Thoracic aorta (tissue), 2 donors: ENCODE measurements at places on chromosomes 16 and 17. TPM values are rescaled to one million over a fixed set of nuclear protein-coding genes. Genes with fewer than 3 reads are reported as not detected.

DNA sequence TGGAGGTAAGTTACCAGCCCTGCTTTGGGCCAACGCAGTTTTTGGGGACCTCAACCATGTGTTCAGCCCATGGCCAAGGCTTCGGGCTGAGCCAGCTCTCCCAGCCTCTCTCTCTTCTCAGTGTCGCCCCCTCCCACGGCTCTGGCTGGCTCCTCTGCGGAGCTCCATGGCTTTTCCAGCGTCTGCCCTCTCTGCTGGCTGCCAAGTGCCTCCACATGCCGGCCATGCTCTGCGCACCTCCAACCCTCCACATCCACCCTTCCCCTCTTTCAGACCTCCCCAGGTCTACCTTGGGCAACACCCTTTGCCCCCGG is 23.2 kb downstream of the COTL1 start:
- H3K4me3 ChIP-seq: no peak overlapping the region
- DNase-seq: no peak
- H3K36me3 ChIP-seq: no peaks in the 10 kb centered on the region
- no peak overlapping the region for H3K27ac ChIP-seq
- H3K27me3 ChIP-seq: no peaks in the 10 kb centered on the region
- peaks cover 8% of the 10 kb centered on the region for H3K4me1 ChIP-seq

DNA sequence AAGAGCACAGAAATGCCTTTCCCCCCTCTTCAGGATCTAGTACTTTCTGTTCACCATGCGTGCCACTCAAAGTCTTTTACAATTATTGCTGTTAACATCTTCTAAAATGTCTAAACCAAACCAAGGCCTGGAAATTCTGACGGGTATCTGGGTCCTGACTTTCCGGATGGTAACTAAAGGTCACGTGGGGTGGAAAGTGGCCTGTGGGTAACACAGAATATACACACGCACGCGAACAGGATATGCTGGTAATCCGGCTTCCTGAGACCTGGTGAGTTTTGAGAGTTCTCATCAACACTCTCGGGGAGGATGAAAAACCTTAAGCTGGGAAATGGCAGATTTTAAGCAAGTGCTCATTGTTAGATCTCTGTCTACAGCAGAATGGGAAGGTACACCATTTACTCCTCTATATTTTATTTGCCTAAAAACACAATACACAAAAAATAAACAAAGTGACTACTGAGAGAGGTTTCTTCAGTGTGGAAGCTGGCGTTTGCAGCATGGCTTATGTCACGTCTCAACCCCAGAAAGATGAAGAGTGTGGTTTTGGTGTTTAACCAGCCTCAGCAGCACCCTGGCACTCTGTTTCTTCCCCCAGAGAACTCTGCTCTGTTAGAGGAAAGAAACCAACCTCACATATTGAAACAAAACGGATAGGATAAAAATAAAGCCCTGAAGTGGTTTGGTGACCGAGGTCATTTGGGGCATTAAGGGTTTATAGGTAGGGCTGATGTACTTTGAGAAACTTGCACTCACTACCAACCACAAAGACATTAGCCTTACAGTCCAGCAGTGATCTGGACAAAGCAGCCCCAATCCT is 37.3 kb downstream of the SMG6 start:
- peak overlapping the region; percentile 1 for H3K27ac ChIP-seq
- no peak for DNase-seq
- H3K27me3 ChIP-seq: no peaks in the 10 kb centered on the region
- H3K4me3 ChIP-seq: no peak overlapping the region
- H3K36me3 ChIP-seq: peaks cover 8% of the 10 kb centered on the region
- peaks cover 28% of the 10 kb centered on the region for H3K4me1 ChIP-seq

DNA sequence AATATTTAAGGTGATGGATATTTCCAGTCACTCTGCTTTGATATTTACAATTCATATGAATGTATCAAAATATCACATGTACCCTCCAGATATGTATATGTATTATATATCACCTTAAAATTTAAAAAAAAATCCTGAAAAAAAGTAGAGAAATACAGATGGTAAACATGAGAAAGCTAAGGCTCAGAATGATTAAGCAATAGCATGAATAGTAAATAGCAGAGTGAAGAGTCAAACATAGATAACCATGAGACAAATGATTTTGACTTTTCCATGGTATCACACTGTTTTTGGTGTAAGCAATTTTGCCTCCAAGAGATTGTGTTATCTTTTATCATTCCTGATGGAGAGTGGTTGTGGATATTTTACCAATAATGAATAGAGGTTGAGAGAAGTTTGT is 868.8 kb downstream of the CDH11 start:
- no peaks in the 10 kb centered on the region for H3K4me1 ChIP-seq
- H3K27me3 ChIP-seq: no peaks in the 10 kb centered on the region
- no peak for DNase-seq
- H3K4me3 ChIP-seq: no peak overlapping the region

DNA sequence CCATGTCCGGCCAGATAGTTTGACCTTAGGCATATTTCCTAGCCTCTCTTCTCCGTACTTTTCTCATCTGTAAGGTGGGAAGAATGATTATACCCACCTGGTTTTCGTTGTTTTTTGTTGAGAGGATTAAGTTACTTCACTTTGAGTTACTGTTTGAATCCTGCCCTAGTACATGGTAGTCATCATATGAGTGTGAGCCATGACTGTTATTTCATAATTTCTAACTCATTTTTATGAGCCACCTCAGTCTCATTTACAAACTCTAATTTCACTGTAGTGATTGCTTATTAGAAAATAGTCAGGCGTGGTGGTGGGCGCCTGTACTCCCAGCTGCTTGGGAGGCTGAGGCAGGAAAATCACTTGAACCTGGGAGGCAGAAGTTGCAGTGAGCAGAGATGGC is 45.1 kb downstream of the YPEL2 start:
- H3K4me3 ChIP-seq: no peak overlapping the region
- no peaks in the 10 kb centered on the region for H3K36me3 ChIP-seq
- H3K27ac ChIP-seq: peak overlapping the region; percentile 91
- no peaks in the 10 kb centered on the region for H3K27me3 ChIP-seq
- peaks cover 83% of the 10 kb centered on the region for H3K4me1 ChIP-seq
- no peak for DNase-seq

- H3K27ac ChIP-seq: no peak overlapping the region
- H3K4me1 ChIP-seq: no peaks in the 10 kb centered on the region
- no peak for DNase-seq
These were observed 65.2 kb downstream of the SRCIN1 start for GRCh38 chr17:38540514-38541045.

- H3K27me3 ChIP-seq: no peaks in the 10 kb centered on the region
- H3K36me3 ChIP-seq: no peaks in the 10 kb centered on the region
- H3K4me1 ChIP-seq: no peaks in the 10 kb centered on the region
- no peak for DNase-seq
- H3K4me3 ChIP-seq: no peak overlapping the region
These were observed 2.0 kb upstream of the DNAI2 start for GRCh38 chr17:74271901-74272561.

DNA sequence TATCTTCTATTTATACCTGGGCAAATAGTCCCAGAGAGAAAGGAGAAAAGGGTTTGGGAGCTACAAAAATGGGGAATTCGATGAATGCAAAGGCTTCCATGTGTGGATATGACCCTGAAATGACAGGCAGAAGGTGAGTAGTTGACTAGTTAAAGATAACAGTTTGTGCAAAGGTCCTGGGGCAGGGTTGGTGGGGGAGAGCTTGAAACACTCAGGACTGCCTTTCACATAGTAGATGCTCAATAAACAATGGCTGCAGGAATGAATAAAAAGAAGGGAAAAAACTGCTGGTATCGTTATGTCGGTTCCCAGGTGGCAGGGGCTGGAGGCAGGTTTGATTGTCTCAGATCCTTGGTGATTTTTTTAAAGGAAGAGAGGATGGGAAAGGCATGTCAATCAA is 445.5 kb downstream of the HAPSTR1 start:
- no peaks in the 10 kb centered on the region for H3K27me3 ChIP-seq
- DNase-seq: no peak
- no peaks in the 10 kb centered on the region for H3K4me1 ChIP-seq
- no peaks in the 10 kb centered on the region for H3K36me3 ChIP-seq
- no peak overlapping the region for H3K27ac ChIP-seq

DNA sequence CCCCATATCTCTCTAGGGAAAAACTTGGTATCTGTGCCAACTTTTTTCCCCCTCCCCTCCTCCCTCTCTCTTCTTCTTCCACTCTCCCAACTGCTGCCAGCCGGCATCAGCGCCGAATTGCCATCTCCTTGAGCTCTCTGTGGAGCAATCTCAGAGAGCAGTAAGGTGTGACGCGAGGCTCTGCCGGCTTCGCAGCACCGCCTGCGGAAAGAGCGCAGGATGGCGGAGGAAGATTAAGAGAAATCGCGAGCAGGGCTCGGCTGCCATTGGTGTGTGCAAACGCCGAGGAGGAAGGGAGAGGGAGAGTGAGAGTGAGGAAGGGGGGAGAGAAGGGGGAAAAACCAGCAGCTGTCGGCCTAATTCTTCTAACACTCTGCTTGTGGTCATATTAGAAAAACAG is 44.2 kb downstream of the NEUROD2 start:
- no peaks in the 10 kb centered on the region for H3K4me1 ChIP-seq
- DNase-seq: no peak
- no peak overlapping the region for H3K27ac ChIP-seq
- H3K4me3 ChIP-seq: no peak overlapping the region
- no peaks in the 10 kb centered on the region for H3K27me3 ChIP-seq

The TMEM97 gene
- total RNA-seq: 5.9 TPM

The ACSM2A gene
- not detected for total RNA-seq

The HEATR9 gene
- not detected for total RNA-seq

The PPL gene
- total RNA-seq: 28.8 TPM

The ALDH3A2 gene
- 125 TPM for total RNA-seq

The WFIKKN1 gene
- total RNA-seq: 0.92 TPM

The SLC16A11 gene
- total RNA-seq: not detected

The CLUH gene
- 36.3 TPM for total RNA-seq

The CMTM2 gene
- total RNA-seq: 1.7 TPM

The ZNF768 gene
- 25.0 TPM for total RNA-seq
